Left ventricle myocardium inferior (tissue), 1 donor: ENCODE measurements at places on chromosomes 4 and X. TPM values are rescaled to one million over a fixed set of nuclear protein-coding genes. Genes with fewer than 3 reads are reported as not detected.

Gene NPY2R
- not detected for total RNA-seq

Gene USP51
- total RNA-seq, result 1.4 TPM

Gene AKAP14
- not detected for total RNA-seq

Gene SEPSECS
- 4.9 TPM for total RNA-seq

Gene OTUD6A
- total RNA-seq, result not detected

- DNase-seq, result no peak
Observed at GRCh38 chrX:50106051-50106675, 94.6 kb downstream of the AKAP4 start.

- DNase-seq, result no peak
Observed at GRCh38 chr4:108272046-108272445, 103.3 kb upstream of the LEF1 start.

GRCh38 chrX:6885396-6885795 is 262.1 kb upstream of the STS start:
- no peak for DNase-seq

DNA sequence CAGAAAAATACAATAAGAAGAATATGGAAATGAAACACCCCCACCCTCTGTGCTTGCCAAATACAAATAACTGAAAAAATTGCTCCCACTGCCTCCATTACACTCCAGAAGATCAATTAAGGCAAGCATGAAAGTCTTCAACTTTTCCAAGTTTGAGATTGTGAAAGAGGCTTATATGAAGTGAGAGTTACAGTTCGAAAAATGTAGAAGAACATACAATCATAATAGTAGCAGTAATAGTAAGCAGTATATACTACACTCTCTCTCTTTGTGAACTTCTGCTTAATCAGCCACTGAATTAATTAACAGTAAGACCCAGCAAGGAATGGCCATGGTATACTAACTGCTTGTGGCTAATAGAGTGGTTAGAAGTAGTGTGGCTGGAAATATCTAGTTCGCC is 923.2 kb downstream of the RPA4 start:
- no peak for DNase-seq

DNA sequence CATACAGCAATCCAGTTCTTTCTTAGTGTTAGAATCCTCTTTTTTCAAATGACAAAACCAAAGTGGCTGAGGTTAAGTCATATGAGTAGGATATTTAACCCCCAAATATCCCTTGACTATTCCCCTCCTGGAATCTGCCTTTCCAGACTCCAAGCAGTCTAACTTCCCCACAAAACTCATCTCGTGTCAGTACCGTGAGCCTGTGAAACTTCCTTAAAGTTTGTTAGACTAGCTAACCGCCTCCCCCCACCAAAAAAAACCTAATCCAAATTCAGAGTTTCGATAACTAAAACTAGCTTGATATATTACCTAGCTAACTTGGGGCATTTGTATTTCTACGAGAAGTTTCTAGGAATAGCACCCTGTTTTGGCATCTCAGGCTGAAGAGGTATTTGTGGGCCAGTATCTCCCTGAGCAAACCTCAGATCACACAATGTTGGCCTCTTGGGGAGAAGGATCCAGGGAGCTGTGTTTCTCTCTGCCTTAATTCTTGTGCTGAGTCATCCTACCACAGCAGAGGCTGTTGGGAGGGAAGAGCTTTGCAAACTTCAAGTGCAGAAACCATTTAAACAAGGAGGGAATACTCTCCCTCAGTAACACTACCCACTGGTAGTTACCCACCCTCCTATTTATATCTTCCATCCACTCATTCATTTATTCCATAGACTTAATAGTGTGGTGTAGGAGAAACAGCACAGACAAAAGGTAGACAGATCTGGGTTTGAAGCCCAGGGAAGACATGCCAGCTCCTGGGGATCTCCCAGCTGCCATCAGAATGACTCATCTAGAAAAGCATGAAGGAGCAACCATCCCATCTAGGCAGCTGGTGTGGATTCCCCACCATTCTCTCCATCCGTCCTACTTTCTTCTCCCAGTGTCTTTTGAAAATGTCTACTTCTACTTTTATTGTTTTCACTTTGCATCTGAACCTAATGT is 39.3 kb upstream of the TXK start:
- no peak for DNase-seq

- no peak for DNase-seq
Observed at GRCh38 chrX:21354725-21355124, 19.5 kb upstream of the CNKSR2 start.

DNA sequence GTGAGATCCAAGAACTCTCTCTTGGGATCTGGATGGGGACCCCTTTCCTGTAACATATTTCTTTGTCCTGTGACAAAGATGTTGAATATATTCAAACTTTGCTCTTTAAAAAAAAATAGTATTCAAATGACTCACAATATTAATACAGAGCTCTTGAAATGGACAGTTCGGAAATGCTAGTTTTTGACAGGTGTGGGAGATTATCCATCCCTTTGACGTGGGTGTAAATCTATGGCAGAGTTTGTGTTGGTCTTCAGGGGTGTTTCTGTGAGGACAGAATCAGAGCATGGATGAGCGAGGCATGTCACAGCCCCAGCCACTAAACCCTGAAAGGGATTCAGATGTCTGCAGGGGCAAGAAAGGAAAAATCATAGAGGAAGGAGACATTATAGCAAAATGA is 25.8 kb downstream of the TENM3 start:
- DNase-seq, result no peak
